ENCODE measurements at places on chromosomes 16 and 17.
A peak's percentile ranks its signal among the peaks of the same experiment; 100 is the strongest.

DNA sequence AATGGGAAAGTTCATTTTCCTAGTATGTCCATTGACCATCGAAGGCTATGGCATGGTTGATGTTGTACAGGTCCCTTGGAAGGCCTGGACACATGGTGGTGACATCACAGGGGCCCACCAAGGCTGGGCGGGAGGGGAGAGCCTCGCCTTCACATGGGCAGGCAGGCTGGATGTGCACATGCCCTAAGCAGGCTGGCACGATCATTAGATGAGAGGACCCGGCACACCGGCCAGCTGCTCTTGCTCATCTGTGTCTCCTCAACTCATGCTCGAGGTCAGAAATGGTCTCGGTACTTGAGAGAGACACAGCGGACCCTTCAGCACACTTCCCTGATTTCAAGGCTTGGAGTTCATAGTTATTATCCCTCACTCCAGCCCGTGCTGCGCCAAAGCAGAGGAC is 416.9 kb upstream of the ZFHX3 start:
- DNase-seq: no peak

GRCh38 chr16:72847187-72848027 is 200.5 kb downstream of the ZFHX3 start:
- DNase-seq: no peak

DNA sequence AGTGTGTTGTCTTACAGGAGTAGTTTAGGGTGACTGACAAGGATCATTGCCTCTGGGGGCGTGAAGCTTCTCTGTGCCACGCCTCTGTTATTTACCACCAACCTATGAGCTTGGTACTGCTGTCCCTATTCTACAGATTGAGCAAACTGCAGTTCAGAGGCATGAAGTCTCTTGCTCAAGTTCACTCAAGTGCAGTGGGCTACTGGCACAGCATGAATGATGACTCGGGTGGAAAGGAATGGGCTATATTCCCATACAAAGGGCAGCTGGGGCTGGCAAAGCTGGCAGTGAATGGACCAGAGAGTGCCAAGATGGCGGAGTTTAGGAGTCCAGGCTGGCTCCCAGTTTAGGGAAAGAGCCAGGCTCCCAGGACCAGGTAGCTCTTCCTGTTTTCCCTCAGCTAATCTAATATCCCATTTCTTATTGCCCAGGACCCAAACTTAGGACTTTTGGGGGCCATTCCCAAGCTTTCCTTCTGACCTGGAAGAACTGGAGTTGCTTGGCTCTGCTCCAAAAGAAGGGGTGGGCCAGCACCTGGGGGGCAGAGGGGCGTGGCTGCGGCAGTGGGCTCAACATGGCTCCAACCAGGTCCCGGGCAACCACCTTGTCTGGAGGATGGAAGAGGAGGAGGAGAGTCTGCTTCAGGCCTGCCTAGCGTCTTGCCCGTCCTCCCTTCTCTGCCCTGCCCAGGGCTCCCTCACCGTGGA is 12.9 kb downstream of the PLK1 start:
- no peak for DNase-seq

GRCh38 chr16:83624429-83625120 is 183.2 kb upstream of the HSBP1 start:
- no peak for DNase-seq

GRCh38 chr17:36851250-36851649 is 86.0 kb upstream of the LHX1 start:
- peak; percentile 8 for DNase-seq

DNA sequence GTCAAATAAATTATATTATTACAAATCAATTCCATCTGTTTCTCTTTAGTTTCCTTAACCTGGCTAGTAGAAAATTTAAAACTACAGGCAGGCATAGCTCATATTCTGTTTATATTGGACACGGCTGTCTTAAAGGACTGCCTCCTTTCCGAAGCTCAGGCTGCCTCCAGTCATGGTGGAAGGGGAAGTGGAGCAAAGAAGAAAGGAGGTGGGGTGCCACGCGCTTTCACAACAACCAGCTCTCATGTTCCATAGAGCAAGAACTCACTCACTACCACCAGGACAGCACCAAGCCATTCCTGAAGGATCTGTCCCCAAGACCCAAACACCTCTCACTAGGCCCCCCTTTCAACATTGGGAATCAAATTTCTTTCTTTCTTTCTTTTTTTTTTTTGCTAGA is 149.3 kb upstream of the KCNJ18 start:
- DNase-seq: no peak

DNA sequence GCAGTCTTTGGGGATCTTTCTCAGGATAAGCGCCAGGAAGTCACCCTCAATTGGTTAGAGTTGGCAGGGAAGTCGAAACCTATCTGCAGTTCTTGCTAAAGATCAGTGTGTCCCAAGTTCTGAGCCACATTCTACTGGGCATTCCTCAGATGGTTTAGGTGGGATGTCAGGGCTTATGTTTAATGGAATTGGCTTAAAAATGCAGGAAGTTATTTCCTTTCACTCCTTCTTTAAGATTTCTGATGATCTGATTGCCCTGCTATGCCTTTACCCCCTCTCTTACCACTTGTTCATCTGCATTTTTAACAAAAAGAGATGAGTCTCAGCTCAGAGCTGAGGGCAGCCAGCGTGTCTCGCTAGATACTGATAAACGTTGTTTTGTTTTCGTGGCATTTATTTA is 30.8 kb downstream of the FOXL1 start:
- DNase-seq: peak; percentile 92

GRCh38 chr16:20904507-20905081 is 4.0 kb downstream of the LYRM1 start:
- DNase-seq: no peak

All from GM04503 (cell line).